ENCODE measurements at places on chromosomes 5 and 9. TPM values are rescaled to one million over a fixed set of nuclear protein-coding genes. Genes with fewer than 3 reads are reported as not detected.

DNA sequence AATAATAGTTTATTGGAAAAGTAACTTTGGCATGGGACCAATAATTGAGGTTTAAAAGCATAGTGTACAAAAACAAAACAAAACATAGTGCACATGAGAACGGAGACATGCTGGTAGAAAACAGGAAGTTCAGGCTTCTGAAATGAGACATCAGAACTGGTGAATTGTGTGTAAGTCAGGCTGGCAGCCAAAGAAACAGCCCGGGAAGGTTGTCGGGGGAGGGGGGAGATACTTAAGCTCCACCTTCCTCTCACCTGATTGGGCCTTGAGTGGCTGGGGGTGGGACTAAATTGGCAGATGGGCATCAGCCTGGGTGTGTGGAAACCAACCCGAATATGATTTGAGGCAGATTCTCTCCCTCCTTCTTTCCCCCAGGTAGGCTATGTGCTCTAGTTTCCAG, 256.3 kb downstream of the SMARCA2 start:
- DNase-seq: peak; percentile 69

GRCh38 chr9:109904666-109905065, 124.7 kb downstream of the PALM2AKAP2 start:
- DNase-seq: no peak

GRCh38 chr5:173180331-173180730, 36.0 kb downstream of the BNIP1 start:
- DNase-seq: peak; percentile 88

The SHISAL2B gene
- not detected for total RNA-seq

The RNF38 gene
- 8.0 TPM for total RNA-seq

DNA sequence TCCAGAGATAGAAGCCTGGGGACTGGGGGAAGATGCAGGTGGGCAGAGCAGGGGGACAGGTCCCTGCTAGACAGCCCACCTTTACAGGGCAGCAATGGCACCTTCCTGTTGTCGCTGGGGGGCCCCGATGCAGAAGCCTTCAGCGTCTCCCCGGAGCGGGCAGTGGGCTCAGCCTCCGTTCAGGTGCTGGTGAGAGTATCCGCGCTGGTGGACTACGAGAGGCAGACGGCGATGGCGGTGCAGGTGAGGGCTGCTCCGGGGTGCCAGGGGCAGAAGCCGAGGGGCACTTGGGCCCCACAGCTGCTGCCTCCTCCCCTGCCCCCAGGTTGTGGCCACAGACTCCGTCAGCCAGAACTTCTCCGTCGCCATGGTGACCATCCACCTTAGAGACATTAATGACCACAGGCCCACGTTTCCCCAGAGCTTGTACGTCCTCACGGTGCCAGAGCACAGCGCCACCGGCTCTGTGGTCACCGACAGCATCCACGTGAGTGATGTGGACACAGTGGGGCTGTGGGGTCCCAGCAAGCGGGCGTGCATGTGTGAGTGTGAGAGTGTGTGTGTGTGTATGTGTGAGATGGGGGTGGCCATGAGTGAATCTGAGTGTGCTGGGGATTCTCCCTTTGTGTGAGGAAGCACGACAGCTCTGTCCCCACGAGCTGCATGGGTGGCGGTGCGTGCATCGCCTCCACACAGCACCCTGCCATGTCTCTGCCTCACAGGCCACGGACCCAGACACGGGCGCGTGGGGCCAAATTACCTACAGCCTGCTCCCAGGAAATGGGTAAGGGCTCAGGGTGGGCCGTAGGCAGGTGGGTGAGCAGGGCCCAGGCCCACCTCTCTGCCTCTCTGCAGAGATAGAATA, 28.4 kb downstream of the CDHR2 start:
- no peak for DNase-seq

GRCh38 chr5:59547731-59548130, 345.8 kb downstream of the PDE4D start:
- no peak for DNase-seq

DNA sequence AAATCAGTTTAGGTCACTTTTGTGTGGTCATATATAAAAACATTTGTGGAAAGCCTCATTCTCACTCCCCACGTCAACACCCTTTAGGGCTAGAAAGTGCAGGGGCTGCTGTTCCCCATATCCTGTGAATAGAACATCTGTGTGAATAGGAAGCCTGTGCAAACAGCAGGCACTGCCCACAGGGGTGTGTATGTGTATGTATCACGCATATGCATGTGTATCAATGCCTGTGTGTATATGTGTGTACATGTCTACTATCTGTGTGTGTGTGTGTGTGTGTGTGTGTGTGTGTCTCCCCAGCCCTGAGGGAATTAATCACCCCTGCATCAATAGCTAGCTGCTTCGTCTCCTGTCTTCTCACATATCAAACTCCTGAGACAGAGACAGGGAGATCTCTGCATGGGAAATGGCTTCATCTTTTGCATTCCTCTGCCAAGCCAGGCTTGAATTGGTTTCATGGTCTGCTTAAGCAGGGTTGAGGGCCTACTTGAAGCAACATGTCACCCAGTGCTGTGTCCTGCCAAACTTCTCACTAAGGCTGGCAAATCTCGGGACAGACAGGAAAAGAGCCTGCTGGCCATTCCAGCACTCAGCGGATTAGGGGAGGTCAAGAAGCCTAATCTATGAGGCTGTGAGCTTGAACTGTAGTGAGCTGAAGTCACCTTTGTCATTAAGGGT, 265.8 kb downstream of the ADAMTSL1 start:
- DNase-seq: no peak

DNA sequence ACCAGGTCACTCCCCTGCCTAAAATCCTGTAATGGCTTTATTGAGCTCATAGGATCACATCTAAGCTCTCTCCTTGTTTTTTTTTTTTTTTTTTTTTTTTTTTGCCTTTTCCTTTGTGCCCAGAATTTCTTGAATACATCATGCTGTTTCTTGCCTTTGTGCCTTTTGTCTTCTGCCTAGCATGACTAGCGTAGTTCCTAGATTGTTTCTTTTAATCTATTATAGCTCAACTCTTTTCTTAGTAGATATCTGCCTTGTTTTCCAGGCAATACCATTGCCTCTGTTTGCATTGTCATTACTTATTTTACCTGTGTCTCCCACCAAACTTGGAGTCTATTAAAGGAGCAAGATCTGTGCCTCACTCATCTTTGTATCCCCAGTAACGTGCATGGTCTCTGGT, 106.1 kb upstream of the C9orf72 start:
- no peak for DNase-seq

The PPP3R2 gene
- not detected for total RNA-seq

The JAKMIP2 gene
- total RNA-seq: 1.2 TPM

The ZDHHC11 gene
- total RNA-seq: 5.3 TPM

- no peak for DNase-seq
Measured at GRCh38 chr5:154583671-154584177, 105.7 kb upstream of the HAND1 start.

The NIM1K gene
- total RNA-seq: 0.02 TPM

The SNX24 gene
- total RNA-seq: 9.3 TPM

GRCh38 chr9:76528056-76528455, 69.1 kb downstream of the GCNT1 start:
- no peak for DNase-seq

- DNase-seq: no peak
Measured at GRCh38 chr9:133888048-133888808, 103.9 kb downstream of the VAV2 start.

The TAF11L5 gene
- total RNA-seq: not detected

DNA sequence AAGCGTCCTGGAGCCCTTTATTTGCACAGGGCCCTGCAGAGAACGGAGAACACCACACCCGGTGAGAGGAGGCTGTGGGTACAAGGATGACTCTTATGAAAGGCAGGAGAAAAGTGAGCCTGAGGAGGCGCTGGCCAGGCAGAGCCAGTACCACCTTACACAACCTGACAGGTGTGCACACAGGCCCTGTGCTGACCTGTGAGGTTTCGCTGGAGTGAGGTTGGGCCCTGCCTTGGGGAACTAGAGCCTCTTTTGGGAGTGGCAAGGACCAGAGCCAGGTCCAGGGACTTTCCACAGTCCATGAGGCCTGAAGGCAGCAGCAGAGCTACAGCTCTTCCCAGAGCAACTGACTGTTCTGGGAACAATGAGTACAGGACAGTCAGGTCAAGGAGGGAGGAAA, 3.1 kb downstream of the SRD5A1 start:
- DNase-seq: no peak

DNA sequence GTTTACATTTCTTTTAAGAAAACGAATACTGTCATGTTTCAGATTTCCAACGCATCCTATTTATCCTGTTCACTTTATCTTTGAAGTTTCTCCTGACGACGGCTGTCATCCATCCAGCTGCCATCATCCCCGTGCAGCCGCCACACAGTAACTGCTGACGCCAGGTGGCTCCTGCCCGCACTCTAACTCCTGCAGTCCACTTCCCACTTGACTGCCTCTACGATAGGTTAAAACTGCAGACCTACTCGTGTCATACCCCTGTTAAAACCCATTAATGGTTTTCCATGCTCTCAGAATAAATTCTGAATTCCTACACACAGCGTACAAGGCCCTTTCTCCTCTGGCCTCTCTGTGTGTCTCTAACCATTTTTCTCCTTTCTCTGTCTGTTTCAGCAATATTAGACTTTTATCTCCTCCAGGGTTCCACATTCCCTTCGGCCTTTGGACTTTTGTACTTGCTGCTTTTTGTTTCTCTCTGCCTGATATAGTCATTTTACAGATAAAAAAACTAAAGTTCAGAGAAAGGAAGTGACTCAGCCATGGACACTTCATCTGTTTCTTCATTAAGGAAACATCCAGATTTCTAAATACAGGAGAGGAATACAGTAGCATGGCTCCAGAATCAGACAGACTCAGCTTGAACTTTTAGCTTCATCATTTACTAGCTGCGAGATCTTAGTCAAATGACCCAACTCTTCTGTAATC, 84.9 kb downstream of the ADAMTS12 start:
- peak; percentile 80 for DNase-seq

GRCh38 chr9:76567086-76567485, 108.1 kb downstream of the GCNT1 start:
- DNase-seq: peak; percentile 7

DNA sequence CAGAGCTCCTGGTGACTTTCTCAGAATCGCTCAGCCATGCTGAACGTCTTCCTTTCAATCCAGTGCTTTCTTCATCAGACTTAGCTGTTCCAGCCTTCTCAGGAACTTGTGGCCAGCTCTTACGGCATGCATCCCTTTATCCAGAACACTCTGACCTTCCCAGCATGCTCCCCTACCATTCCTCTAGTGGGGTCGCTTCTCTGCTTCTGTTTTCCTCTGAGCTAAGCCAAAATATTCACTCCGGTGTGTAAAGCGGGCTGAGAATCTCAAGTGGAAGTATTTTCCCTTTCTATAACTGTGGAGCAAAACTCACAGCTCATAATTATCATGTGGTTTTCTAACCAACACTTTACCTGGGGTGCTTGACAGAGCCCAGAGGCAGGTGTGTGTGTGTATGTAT, 6.2 kb downstream of the DCANP1 start:
- DNase-seq: no peak

- no peak for DNase-seq
Measured at GRCh38 chr5:142725231-142726187, 39.6 kb upstream of the FGF1 start.

The NDST1 gene
- total RNA-seq: 58.6 TPM

GRCh38 chr5:39360471-39361111, 3.7 kb downstream of the C9 start:
- DNase-seq: peak; percentile 27

The PCDHA12 gene
- not detected for total RNA-seq

GRCh38 chr9:88011005-88011766, 36.9 kb upstream of the CDK20 start:
- peak; percentile 13 for DNase-seq

GRCh38 chr9:131100445-131100844, 4.1 kb downstream of the AIF1L start:
- DNase-seq: no peak

The SLC36A1 gene
- 7.4 TPM for total RNA-seq

The GABRP gene
- total RNA-seq: not detected

The PFN3 gene
- not detected for total RNA-seq

DNA sequence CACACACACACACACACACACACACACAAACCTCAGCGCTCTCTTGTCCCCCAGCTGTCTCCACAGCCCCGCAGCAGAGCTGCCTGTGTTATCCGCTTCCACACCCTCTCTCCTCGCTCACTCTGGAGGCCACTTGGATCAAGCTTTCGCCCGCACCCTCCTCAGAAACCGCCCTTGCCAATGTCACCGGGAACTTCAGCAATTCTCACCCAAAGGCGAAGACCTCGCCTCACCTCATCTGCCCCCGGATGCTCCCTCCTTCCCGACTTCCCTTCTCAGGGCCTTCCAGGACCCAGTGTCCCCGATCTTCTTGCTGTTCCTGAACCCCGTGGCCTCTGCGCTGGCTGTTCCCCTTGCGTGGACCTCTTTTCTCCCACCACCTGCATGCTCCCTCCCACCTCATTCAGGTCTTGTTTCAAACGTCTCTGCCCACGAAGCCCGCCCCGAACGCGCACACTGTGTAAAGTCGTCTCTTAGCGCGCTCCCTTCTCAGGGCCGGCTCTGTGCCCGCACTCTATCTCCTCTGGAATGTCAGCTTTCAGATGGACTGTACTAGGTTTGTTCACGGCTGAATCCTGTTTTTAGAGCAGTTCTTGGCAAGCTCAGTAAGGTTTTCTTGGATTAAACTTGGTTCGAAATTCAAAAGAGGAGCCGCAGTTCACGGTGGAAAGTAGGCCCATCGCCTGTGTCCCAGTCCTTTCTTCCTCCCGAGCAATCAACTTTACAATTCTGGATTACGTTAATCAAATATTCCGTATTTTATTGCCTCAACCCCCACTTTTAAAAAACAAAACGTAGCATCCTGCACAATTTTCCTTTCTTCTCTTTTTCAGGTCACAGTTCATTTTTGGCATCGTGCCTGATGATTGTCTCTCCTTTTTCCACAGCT, 1.0 kb upstream of the TRIM7 start:
- DNase-seq: no peak

- peak; percentile 52 for DNase-seq
Measured at GRCh38 chr5:97383996-97384395, 200.9 kb upstream of the RIOK2 start.

The ARL14EPL gene
- total RNA-seq: 0.17 TPM

DNA sequence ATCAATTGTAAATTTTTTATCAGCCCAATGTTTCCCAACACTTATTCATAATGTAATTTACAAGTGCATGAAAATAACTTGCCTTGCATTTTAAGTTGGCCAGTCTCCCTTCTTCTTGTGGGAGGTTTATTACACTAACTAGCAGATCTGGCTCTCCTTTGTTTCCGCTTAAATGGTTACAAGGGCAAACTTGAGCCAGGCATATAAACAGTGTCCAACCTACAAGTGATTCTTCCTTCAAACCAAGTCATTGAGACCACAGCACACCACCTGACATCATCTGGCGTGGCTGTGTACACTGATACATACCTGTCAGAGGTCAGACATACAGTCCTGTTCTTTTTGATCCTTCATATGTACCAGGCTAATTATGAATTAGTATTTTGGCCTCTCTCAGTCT, 80.1 kb downstream of the ALDH1A1 start:
- no peak for DNase-seq

DNA sequence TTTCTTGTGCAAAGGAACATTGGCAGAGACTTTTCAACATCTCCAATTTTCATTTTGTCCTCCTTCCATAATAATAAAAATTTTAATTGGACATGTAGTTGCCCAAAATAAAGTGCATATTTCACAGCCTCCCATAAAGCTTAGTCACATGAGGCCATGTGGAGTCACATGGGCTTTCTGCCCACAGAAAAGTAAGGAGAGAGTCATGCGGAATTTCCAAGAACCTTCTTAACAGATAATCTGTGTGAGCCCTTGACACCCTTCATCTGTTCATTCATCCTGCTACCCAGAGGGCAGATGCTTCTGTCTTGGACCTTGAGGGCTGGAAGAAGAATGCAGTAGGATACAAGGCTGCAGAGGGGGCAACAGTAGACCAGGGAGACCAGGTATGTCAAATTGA, 60.7 kb downstream of the APTX start:
- DNase-seq: no peak

The FGF1 gene
- 4.0 TPM for total RNA-seq

The SLC4A9 gene
- not detected for total RNA-seq

The SPRY4 gene
- total RNA-seq: 27.9 TPM

The SMIM33 gene
- not detected for total RNA-seq

All from HT1080 (cell line).